GF-D8 (cell line): ENCODE measurements at places on chromosomes 13 and 19.

- DNase-seq, result no peak
These were observed 88.7 kb downstream of the SCGB2B2 start for GRCh38 chr19:34588249-34588648.

GRCh38 chr13:33723365-33723764, 94.6 kb upstream of the RFC3 start:
- no peak for DNase-seq

DNA sequence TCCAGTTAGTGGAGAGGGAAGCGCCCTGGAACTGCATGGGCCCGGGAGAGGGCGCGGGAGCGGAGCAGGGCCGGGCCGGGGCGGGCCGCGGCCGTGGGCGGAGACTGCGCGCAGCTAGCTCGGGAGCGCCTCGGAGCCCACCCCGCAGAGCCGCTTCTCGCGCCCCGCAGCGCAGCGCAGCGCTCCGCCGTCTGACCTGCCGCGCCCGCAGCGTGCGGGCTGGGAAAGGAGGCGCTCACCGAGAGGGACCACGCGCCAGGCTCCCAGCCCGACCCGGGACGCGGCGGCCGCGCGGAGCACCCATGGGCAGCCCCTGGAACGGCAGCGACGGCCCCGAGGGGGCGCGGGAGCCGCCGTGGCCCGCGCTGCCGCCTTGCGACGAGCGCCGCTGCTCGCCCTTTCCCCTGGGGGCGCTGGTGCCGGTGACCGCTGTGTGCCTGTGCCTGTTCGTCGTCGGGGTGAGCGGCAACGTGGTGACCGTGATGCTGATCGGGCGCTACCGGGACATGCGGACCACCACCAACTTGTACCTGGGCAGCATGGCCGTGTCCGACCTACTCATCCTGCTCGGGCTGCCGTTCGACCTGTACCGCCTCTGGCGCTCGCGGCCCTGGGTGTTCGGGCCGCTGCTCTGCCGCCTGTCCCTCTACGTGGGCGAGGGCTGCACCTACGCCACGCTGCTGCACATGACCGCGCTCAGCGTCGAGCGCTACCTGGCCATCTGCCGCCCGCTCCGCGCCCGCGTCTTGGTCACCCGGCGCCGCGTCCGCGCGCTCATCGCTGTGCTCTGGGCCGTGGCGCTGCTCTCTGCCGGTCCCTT, at the start of gene MLNR:
TSS of gene MLNR (plus strand) at position 303 of the 820 bp plus-strand sequence. CDS start at position 303, 0 bp downstream.
- no peak for DNase-seq

DNA sequence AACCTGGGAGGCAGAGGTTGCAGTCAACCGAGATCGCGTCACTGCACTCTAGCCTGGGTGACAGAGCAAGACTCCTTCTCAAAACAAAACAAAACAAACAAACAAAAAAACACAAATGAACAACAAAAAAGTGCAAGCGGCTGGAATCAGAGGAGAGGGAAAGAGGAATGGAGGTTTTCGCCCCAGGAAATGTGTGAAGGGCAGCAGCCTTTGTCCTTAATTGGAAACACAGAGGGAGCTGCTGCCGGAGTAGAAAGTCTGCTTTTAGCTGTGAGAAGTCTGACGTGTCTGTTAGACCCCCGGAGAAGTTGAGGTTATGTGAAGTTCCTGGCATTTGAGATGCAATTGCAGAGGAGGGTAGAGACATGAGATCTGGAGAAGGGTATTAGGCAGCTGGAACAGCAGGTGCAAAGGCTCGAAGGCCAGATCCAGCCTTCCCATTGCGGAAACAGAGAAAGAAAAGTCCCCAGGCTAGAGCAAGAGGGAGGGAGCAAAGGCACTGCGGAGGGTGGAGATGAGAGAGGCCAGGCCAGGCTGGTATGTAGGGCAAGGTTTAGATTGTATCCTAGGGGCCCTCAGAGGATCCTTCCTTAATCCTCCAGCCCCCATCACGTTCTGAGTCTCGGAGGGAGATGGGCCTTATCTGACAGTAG, 473 bp downstream of the TMIGD2 start:
- no peak for DNase-seq

GRCh38 chr13:105863300-105863920, 672.1 kb downstream of the EFNB2 start:
- DNase-seq, result no peak

- no peak for DNase-seq
These were observed 44.9 kb upstream of the F7 start for GRCh38 chr13:113060557-113061270.

DNA sequence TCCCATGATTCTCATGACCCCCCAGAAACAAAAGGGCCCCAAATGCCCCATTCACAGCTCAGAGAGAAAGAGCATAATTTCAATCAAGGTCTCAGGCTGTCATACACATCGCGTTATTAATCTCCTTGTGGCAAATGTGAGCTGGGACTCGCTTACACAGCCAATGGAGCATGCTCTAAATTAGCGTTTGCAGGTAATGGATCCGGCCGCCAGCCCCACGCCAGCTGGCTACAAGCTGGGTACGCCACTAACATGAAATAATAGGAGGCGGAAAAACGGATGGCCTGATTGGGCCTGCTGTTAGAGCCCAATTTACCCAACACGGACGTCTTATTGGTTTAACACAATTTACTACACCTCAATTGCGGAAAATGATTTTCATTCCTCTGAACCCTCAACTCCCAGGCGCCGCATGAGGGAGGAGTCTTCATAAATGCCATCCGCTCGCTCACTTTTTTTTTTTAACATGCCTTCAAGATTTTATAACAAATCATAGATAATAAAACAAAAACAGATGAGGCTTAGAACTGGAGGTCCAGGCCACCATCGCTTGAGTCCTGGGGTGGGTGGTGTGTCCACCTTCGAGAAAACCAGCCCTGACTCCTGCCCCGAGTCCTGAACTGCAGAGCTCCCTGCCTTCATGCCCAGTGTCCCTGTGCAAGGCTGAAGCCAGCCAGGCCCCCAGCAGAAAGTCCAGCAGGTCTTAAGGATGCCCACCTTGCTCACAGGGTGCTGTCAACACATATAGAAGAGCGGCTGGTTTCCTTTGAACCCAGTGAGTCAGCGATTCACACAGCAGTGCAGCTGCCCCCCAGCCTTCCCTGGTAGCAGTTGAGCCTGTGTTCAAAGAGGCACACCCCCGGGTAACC, 62.1 kb downstream of the PEPD start:
- no peak for DNase-seq

GRCh38 chr13:102879793-102880499, 34.1 kb downstream of the ERCC5 start:
- DNase-seq, result no peak

- no peak for DNase-seq
These were observed 34.5 kb upstream of the MRI1 start for GRCh38 chr19:13729859-13730258.

- DNase-seq, result no peak
These were observed 576.5 kb upstream of the SLITRK5 start for GRCh38 chr13:87094646-87095045.

DNA sequence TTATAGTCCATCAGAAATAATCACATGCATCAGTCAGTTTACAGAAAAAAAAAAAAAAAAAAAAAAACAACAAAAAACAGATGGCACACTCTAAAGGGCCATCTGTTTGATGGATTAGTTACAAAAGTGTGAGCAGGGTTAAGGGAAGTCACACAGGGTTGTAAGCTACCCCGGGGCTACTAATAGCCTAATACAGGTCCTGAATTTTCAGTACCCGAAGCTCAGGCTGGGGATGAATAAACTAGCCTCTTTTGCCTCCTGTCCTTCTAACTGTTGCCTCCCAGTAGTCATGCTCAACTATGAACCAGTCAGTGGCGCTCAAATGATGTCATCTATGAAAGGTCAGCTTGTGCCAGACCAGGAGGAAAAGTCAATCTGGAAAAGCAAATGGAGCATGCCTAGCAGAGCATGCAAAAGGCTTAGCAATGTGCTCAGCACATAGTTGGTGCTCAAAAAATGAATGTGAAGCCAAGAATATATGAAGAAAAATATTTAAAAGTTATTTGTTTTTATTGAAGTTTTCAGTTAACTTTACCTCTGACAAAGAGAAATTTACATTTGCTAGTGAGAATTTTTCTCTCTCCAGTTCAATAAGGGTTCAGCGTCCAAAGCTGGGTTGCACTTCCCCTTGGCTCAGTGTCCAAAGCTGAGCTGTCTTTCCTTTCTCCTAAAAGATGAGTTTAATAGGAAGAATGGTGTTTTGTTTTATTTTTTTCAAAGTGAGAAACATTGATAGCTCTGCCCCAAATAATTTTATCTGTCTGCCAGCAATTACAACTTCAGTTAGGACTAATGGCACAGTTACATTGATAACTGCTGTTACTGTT, 30.8 kb upstream of the LRCH1 start:
- DNase-seq, result no peak

DNA sequence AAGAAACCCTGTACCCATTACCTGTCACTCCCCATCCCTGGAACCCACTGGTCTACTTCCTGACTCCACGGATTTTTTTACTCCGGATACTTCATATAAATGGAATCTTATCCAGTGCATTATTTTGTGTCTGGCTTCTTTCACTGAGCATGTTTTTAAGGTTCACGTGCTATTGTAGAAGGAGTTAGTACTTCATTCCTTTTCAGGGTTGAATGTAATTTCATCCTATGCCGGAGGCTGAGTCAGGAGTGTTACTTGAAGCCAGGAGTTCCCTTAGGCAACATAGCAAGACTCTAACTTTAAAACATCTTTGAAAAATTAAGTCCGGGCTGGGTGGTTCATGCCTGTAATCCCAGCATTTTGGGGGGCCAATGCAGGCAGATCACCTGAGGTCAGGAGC, 17.9 kb upstream of the ELAVL1 start:
- no peak for DNase-seq

- DNase-seq, result no peak
These were observed 6.9 kb downstream of the SYDE1 start for GRCh38 chr19:15114153-15114540.

DNA sequence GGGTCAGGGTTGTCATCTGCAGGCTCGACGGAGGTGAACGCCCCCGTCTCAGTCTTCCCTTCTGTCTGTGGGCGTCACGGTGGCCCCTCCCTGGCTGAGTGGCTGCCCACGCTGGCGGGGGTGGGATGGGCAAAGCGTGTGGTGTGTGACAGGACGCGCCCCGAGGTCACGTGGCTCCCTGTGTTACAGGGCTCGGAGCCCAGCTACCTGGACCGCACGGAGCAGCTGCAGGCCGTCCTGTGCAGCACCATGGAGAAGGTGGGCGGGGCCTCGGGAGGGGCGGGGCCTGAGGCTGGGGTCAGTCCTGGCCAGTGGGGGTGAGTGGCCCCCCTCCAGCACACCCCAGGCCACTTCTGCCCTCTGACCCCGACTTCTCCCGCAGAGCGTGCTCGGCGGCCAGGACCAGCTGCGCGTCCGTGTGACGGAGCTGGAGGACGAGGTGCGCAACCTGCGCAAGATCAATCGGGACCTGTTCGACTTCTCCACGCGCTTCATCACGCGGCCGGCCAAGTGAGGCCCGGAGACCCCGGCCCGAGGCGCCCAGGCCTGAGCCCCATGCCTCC, 6.3 kb upstream of the GRIN3B start:
- no peak for DNase-seq
